ENCODE measurements at places on chromosomes 2 and 18.

GRCh38 chr2:142954493-142954892 lies 77.0 kb downstream of the KYNU start:
- DNase-seq: no peak

DNA sequence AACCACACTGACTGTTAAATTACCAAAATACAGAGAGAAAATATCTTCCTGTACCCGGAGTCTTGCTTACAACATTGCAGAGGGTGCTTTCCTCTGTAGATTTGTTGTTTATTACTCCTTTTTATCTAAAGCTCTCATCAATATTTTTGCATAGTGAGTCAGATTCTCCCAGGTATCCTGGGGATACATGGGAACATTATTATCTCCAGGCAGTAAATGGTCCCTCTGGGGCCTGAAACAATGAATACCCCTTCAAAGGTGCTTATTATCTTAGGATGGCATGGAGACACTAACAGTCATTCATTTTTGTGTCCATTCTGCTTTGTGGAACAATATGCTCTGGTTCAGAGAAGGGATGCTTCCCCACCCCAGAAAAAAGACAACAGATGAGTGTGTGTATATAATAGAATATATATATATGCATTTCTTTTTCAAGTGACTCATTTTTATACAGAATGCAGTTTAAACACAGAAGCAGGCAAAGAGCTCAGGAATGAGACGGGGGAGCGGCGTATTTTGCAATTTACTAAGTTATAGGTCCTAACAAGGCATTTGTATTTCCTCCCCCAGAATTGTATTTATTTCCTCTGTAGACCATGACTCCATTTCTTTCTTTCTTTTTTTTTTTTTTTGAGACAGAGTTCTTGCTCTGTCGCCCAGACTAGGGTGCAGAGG lies 424.8 kb upstream of the ZEB2 start:
- no peak for DNase-seq

DNA sequence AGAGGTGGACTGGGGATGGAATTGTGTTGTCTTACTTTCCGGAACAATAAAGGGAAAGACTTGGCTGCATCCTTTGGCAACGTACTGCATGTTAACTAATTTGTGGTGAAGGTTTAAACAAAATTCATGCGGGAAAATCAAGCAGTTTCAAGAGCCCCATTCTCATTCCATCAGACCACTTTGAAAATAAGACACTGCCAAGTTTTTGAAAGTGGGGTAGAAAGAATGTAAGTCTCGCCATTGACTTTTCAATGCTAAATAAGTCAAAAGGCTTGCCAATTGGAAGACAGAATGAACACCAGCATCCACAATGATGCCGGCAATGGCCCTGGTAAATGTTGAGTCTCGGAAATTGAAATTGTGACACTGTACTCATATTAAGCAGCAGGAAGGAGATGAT lies 322.0 kb downstream of the RND3 start:
- DNase-seq: no peak

- DNase-seq: no peak
These were observed 62.5 kb downstream of the DAW1 start for GRCh38 chr2:227933884-227934283.

DNA sequence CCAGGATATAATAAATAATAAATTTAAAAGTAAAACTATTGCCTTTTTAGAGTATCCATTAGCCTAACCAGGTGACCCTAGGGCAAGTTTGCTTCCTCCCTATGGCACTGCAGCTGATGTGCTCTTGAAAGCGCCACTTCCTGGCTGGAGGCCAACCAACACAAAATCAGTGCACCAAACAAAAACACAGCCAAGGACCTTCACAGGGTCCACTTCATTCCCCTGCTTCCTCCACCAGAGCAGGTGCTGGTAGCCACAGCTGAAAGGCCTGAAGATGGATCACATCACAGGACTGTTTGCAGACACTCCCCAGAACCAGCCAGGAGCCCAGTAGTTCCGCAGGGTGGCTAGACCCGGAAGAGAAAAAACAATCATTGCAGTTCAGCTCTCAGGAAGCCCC lies 108.8 kb downstream of the TWIST2 start:
- no peak for DNase-seq

DNA sequence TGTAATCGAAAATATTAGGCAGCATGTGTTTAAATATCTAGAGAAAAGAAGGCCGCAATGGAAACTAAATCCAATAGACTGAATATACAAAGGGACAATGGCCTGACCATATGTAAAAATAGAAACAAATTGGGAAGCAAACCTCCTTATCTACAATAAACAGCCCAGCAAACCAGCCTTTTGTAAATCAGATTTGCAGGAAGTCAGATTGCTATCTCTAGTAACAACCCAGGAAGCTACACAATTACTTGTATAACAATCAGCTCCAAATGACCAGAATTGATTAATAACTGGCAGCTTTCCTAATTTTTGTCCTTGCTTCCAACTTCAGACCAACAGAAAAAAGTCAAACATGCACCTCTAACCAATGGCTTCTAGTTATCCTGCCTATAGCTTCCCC lies 860.0 kb downstream of the CPS1 start:
- DNase-seq: no peak

- no peak for DNase-seq
These were observed 9.8 kb downstream of the ZFP36L2 start for GRCh38 chr2:43216629-43217028.

GRCh38 chr2:196213252-196213980 lies 42.0 kb upstream of the STK17B start:
- DNase-seq: no peak

DNA sequence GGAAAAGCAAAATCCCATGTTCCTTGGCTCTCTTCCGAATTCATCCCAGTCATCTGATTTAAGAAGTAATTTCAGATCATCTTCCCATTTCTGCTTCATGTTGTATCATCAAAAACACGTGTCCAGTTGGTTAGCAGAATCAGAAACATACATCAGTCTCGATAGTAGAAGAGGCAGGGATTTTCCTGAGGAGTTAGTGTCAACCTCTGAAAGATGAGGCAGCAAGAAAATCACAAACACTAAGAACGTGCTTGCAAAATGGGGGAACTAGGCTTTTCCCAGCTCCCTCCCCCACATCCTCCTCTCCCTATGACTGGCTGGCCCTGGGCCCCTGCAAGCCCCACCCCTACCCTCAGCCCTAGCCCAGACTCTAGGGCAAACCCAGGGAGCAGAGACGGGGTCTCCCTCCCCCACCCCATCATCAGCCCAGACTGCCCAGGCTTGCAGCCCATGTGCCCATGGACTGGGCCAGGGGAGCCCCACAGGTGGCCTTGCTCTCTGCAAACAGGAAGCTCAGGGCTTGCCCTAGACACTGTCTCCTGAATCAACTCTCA lies 161.0 kb upstream of the ID2 start:
- peak; percentile 19 for DNase-seq

- no peak for DNase-seq
These were observed 82.6 kb downstream of the PKP4 start for GRCh38 chr2:158539176-158540005.

- no peak for DNase-seq
These were observed 37.4 kb upstream of the NOL4 start for GRCh38 chr18:34261865-34262780.

DNA sequence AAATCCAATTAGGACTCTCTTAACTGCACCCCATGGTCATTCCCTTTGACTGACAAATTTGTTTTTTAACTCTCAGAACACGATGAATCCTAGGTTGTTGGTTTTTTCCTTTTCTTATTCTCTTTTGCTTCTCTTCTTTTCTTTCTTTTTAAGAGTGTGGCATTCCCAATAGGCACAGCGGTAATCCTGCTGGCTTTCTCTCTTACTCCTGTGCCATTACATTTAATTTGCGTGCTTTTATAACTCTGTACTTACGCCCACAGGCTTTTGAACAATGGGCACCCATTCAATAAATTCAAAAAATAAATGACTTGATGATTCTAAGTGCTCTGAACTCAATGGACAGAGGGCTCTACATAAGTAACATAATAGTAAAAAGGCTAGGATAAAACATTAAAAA lies 189.0 kb upstream of the SMAD7 start:
- DNase-seq: no peak

- DNase-seq: no peak
These were observed 95.1 kb upstream of the FOSL2 start for GRCh38 chr2:28297531-28297930.

DNA sequence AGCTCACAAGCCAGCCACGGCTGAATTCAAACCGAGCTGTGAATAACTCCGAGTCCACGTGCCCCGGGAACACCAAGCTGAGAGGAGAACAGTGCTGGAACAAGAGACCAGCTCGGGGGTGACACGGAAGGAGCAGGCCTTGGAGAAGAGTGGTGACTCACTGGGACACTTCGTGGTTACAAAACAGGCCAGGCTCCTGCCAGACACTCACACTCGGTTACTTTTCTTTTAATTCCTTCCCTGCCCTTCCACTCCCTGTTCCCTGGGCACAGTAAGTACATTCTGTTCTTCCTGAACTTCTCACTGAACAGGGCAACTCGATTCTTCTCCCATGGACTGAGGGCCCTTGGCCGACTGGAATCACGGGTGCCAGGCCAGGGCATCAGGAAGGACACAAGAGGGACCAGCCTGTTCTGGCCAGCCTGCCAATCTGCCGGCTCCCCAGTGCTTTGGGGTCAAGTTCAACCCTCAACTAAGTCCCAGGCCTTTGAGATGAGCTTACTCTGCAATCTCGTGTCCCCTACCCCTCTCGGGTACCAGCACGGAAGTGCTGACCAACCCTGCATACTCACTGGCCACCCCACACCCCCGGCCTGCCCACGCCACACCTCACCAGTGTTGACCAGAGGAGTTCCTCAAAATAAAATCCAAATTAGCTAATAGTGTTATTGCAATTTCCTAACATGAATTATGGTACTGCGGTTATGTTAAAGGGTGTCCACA lies 87.5 kb downstream of the TFCP2L1 start:
- no peak for DNase-seq

DNA sequence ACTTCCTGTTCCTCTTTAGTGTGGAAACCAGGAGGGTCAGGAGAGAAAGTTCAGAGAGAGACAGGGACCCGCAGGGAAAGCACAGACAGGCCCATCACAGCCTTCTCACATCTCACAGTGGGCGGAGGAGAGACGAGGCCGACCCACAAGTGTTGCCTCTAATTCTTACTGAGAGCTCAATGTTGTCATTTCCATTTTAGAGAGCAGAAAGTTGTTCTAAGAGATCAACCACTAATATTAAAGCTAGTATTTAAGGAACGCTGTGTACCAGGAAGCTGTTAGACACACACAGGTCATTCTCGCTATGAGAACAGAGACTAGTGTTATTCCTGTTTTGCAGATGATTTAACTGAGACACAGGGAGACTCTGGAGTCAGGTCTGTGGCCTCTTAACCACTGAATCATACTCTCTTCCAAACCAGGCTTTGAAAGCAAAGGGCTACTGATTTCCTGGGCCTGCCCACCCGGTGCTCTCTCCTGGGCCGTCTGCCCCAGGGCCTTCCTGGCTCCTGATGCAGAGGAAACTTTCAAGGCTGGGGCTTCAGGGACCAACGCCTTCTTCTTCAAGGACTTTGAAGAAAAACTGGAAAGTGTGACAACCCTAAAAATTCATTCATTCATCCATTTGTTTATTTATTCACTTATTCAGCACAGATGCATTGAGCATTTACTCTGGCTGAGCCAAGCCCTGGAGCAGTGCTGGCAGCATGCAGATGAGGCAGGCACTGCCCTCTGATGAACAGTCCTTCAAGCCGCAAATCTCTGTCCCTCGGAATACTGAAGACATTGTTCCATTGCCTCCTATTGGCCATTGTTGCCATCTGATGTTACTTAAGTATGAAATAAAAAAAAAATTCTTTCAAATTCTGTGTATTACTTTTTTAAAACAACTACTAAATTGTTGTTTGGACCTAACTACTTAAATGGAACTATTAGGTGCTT lies 37.2 kb upstream of the BIN1 start:
- no peak for DNase-seq

GRCh38 chr2:85231952-85232351 lies 95.8 kb downstream of the TGOLN2 start:
- DNase-seq: no peak

DNA sequence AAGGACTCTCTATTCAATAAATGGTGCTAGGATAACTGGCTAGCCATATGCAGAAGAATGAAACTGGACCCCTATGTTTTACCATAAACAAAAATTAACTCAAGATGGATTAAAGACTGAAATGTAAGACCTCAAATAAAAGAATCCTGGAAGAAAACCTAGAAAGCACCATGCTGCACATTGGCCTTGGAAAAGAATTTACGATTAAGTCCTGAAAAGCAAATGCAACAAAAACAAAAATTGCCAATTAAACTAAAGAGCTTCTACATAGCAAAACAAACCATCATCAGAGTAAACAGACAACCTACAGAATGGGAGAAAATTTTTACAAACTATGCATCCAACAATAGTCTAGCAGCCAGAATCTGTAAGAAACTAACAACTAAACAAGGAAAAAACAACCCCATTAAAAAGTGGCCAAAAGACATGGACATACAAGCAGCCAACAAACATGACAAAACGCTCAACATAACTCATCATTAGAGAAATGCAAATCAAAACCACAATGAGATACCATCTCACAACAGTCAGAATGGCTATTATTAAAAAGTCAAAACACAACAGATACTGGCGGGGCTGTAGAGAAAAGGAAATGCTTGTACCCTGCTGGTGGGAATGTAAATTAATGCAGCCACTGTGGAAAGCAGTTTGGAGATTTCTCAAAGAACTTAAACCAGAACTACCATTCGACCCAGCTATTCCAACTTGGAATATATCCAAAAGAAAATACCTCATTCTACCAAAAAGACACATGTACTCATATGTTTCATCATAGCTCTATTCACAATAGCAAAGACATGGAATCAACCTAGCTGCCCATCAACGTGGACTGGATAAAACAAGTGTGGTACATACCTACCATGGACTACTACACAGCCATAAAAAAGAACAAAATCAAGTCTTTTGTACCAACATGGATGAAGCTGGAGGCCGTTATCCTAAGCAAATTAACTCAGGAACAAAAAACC lies 30.6 kb downstream of the SEPTIN10 start:
- DNase-seq: no peak
